Nephron progenitor cell (in vitro differentiated cells): ENCODE measurements at places on chromosomes 12 and 14.

- peak; percentile 87 for DNase-seq
Observed at GRCh38 chr12:54300732-54301427, at the start of gene NFE2. Gene NFE2 (minus strand): TSS chr12:54301015. CDS start chr12:54295248, 5,767 bp downstream.

- DNase-seq: no peak
Observed at GRCh38 chr14:35340616-35341453, 48.7 kb downstream of the PSMA6 start.

- DNase-seq: peak; percentile 39
Observed at GRCh38 chr14:68794851-68795596, 2.2 kb upstream of the ZFP36L1 start.

DNA sequence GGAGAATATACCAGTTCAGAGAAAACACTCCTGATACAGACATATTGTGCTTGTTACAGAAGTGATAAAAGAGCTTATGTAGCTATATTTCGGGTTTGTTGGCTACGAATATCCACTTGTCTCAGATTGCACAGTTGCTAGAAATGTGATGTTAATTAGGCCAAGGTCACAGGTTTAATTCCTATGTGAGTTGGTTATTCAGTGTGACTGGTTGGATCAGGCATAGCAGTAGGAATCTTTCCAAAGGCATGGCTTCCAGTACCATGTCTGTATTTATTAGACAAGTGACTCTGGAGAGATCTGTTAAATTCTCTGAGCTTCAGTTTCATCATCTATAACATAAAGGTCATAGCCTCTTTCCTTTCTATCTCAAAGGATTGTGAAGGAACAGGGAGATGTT lies 152.7 kb upstream of the KITLG start:
- no peak for DNase-seq

DNA sequence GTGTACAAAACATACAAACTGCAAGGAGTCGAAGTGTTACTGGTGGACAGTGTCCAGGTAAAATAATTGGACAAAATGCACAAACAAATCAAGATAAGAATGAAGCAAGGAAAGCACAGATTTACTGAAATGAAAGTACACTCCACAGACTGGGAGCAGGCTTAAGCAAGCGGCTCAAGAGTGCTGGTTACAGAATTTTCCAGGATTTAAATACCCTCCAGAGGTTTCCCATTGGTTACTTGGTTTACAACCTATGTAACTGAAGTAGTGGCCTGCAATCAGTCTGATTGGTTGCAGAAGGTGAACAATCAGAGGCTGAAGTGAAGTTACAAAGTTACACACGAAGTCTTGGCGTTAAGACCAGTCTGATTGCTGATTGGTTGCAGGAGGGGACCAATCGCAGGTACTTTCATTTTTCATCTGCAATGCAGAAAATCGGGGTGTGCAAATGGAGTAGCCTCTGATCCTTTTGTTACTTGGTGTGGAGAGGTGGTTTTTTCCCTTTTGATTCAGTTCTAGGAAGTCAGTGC lies 11.6 kb upstream of the SCN8A start:
- DNase-seq: no peak

- DNase-seq: no peak
Observed at GRCh38 chr14:65377576-65377975, 35.0 kb upstream of the FUT8 start.

- peak; percentile 55 for DNase-seq
Observed at GRCh38 chr14:95156161-95157047, 925 bp downstream of the DICER1 start.
